ENCODE measurements at places on chromosomes 7 and 10.

GRCh38 chr7:38685851-38686250 is 54.7 kb upstream of the AMPH start:
- DNase-seq = no peak

GRCh38 chr10:78258323-78259030 is 224.8 kb downstream of the RPS24 start:
- no peak for DNase-seq

GRCh38 chr10:126948355-126949160 is 43.3 kb downstream of the DOCK1 start:
- DNase-seq = no peak

DNA sequence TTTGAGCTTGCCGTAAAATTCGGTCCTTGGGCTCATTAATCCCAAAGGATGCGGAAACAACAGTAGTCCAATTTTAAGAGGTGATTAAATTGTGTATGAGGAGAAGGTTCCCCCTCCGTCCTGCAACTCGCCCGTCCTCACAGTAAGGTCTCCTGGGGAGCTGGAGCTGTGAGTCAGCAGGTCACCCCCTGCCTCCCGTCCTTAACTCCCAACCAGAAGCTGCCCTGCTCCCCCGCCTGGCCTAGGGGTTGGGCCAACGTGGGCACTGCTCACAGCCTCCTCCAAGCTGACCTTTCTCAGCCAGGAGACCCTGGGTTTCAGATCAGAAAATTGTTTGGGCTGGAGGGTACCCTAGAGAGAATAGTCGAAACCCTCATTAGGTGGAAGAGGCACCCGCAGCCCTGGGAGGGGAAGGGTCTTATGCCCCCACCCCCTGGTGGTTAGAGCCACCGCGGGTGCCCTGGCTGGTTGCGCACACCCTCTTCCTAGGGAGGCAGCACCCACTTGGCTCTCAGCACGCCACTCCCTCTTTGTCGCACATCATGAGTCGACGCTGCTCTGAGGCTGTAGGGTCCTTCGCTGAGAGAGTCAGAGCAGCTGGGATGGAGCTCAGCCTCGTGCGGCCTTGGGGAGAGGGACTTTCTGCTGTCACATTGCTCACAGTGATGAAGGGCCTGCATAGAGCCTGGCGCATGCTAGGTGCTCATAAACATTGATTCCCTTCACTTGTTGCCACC is 131.2 kb downstream of the TACC2 start:
- DNase-seq = no peak

DNA sequence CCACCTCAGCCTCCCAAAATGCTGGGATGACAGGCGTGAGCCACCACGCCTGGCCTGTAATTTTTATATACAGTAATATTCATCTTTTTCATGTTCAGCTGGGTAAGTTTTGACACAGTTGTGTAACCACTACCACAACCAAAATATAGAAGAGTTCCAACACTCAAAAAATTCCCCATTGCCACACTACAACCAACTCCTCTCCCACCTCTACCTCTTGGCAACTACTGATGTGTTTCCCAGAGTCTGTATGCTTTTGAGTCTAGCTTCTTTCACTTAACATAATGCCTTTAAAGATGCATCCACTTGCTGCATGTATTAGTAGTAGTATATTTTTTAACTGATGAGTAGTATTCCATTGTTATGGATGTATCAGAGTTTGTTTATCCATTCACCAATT is 90.7 kb downstream of the SRPK2 start:
- no peak for DNase-seq

DNA sequence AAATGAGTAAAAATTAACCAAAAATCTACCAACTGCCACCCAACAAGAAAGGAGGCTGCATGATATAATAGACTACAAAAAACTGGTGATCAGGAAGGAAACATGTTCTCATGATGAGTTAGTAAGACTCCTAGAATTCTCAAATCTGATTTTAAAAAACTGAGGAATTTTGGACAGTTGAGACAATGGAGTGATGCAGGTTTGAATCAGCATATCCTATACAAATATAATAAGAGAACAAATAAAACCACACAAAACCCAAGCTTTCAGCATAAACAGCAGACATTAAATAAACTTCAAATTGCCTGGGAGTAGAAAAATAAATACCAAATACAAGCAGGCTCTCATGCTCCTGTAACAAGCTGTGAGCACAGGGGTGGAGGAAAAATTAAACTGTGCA is 57.8 kb downstream of the SLC25A40 start:
- no peak for DNase-seq

DNA sequence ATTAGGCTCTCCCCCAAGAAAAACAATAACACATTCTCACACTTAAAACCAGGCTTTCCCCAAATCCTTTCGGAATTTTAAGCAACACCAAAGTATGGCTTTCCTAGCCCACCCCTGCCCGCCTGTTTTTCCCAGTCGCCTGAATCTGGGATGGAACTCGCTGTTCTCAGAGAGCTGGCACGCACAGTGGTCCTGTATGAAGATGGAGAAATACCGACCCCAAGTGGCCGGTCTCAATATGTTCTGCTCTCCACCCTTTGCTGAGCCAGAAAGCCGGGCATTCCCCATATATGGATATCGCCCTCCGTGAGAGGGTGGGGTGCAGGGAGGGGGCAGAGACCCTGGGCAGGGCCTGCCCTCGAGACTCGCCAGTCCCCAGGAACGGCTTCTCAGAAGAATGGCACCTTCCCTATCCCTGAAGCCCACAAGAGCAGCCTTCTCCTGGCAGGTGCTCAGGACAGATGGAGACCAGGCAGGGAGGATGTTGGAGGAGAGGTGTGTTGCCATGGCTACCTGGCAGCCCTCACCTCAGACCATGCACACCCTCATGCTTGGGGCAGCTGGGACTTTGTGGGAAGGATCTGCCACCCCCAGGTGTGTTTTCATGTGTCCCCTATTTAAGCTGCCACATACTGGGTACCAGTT is 3.4 kb downstream of the TACR2 start:
- no peak for DNase-seq

DNA sequence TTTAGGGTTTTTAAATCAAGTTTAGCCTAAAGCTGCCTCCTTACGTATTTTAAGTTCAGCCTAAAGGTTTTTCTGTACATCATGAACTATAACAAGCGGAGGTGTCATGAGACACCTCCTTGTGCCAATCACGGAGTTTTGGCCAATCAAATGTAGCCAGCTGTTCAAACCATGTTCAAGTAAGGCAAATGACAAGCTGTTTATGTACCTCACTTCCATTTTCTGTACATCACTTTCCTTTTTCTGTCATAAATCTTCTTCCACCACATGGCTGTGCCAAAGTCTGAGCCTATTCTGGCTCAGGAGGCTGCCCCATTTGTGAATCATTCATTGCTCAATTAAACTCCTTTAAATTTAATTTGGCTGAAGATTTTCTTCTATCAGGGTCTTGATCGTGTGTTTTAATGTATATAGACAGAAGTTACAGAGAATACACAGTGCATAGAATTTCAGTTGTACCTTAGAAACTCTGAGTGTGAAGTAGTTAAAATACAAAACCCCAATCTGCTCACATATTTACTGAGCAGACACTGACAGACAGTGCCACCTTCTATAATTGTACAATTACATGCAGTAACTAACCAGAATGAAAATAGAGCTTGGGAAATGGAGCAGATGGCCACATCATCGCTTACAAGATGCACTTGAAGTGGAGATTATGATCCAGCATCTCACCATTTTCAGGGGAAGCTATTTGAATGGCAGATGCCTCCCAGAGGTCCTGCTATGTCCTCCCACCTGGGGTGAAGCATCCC is 76.9 kb upstream of the LANCL2 start:
- no peak for DNase-seq

GRCh38 chr10:103452506-103453230 is 498 bp upstream of the CALHM2 start:
- no peak for DNase-seq

DNA sequence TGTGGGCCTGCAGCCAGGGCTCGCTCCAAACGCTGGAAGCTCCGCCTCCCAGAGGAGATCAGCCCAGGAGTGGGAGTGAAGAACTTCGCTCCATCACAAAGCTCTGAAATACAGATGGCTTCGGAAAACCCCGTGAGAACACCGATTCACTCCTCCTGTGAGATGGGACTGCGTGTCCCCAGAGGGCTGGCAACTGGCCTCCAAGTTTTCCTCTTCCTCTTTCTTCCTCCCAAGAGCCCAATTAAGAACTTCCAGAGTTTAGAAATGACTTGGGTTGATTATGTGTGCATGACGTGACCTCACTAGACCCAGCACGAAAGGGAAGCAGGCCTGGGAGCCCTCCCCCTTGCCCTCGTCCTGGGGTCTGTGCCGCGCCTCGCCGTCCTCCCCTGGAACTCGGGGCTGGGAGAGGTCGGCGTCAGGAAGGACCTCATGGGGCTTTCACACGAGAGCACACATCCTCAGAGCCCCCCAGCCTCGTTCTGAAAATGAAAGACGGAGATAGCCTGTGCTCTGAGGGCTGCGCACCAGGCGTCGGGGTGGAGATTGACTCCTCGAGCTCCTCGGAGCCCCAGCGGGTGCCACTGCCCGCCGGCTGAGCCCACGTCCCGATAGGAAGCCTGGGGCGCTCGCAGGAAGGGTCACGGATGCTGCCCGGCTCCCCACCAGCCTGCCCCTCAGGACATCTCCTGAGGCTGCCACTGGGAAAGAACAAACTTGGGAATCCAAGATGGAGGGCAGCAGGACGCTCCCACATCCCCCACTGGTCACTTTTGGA is 37.8 kb downstream of the PTPRN2 start:
- DNase-seq = no peak

GRCh38 chr7:107931740-107932515 is 40.9 kb downstream of the DLD start:
- DNase-seq = no peak

GRCh38 chr7:43528576-43529354 is 54.1 kb upstream of the STK17A start:
- DNase-seq = no peak

DNA sequence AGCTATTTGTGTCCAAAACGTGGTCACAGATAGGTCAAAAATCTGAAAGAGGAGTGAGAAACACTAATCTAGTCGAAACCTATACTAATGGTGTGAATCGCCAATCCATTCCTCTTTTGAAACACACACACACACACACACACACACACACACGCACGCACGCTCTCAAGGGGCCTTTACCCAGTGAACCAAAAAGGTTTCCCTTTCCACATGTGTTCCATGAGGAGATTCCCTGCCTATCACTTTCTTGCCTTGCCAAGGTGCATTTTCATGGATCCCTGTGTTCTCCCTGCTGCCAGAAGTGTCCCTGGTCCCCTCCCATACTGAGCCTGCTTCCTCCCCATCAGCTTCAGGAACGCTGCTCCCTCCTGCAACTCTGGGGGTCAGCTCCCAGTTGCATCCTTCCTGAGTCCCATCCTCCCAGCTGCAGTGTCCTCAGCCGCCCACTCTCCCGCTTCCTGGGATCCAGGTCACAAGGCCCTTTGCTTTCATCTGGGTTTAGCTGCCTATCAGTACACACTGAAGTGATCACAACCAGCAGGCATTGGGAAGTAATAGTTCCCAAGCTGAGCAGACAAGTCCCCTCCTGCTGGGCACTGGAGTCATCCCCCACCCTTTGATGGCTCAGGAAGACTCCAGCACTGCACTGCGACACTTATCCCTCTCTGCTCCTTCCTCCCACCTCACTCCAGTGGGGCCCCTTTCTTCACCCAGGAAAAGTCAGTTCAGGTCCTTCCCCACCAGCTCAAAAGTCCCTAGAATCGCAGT is 49.2 kb upstream of the KCNMA1 start:
- no peak for DNase-seq

DNA sequence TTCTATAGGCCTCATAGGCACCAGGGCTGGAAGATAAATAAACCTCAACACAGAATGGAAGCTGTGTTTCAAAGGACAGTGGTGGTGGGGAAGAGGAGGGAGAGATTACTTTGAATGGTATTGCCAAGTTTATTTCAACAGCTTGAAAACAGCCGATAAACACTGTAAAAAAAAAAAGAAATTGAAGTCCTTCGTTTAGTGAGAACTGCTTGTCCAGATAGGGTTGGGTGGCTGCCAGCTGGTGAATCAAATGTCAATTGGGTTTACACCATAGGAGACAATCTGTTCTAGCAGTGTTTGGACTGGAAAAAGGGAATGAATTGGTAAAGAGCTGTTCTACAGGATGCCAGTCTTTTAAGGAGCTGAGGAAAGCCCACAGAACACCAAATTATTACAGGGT is 254.8 kb downstream of the PHF14 start:
- no peak for DNase-seq

- no peak for DNase-seq
These were observed 283.5 kb downstream of the THSD7A start for GRCh38 chr7:11548532-11548931.

- no peak for DNase-seq
These were observed 90.3 kb upstream of the DLX6 start for GRCh38 chr7:96915029-96915428.

GRCh38 chr10:80164596-80164995 is 32.1 kb downstream of the PLAC9 start:
- DNase-seq = no peak

- DNase-seq = no peak
These were observed 18.0 kb downstream of the SEMA3C start for GRCh38 chr7:80900583-80901576.

GRCh38 chr7:151307536-151307935 is 34.1 kb upstream of the NUB1 start:
- no peak for DNase-seq

DNA sequence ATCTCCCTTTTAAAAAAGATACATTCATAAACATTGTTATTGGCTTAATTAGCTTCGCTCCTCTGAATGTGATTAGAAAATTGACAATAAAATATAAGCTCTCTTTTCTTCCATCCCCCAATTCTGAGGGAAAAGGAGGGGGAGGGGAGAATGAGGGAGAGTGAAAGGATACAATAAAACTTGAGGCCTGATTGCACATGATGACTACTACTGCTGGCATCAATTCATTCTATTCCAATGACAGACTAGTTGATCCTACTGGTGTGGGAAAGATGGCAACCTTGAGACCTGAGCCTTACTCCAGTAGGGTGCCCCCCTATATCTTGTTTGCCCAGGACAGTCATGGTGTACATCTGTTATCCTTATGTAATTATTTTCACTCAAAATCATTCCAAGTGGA is 4.5 kb upstream of the IQUB start:
- no peak for DNase-seq

GRCh38 chr7:106486331-106486730 is 174.6 kb downstream of the CCDC71L start:
- no peak for DNase-seq

DNA sequence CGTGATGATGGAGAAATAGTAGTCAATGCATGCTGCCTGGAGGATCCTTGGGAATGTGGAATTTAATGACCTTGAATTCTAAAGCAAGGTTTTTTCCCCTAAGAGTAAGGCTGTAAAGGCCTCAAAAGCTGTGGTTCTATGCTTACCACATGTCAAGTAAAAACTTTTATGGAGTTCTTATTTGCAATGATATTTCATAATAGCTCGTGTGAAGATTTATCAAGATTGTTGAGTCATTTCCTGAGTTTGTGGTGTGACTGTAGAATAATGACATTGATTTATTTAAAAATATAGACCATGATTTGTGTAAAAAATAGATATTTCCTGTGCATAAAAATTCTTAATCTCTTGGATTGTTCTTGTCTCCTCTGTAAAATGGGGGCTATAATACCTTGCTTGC is 67.5 kb upstream of the SORCS1 start:
- no peak for DNase-seq

- DNase-seq = no peak
These were observed 58.9 kb upstream of the ADO start for GRCh38 chr10:62745581-62745980.

GRCh38 chr7:159200421-159200820 is 55.8 kb upstream of the VIPR2 start:
- no peak for DNase-seq
